ENCODE measurements at places on chromosomes 6 and 20.

GRCh38 chr20:11204926-11205768, 531.3 kb upstream of the JAG1 start:
- DNase-seq, result no peak

GRCh38 chr6:147095316-147095715, 108.9 kb upstream of the STXBP5 start:
- no peak for DNase-seq

GRCh38 chr6:2454180-2454579, 208.8 kb upstream of the GMDS start:
- DNase-seq, result no peak

- no peak for DNase-seq
Measured at GRCh38 chr6:35057449-35058357, 83.4 kb downstream of the TCP11 start.

- DNase-seq, result no peak
Measured at GRCh38 chr6:159056003-159056402, 11.2 kb upstream of the TAGAP start.

DNA sequence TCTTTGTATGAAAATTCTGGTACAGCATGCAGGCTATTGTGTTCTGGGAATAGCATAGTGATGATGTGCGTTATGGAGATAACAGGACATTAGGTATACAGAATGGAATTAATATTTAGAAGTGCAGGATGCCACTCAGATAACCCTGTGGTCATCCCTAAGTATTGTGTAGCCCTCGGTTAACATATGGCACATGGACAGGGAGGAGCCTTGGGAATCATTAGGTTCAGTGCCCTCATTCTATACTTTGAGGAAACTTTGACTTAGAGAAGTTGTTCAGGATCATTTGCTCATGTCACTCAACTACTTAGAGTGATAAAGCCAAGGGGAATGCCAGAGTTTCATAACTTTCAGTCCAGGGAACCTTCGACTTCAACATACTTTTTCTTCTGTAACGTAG, 185.9 kb downstream of the UST start:
- no peak for DNase-seq

DNA sequence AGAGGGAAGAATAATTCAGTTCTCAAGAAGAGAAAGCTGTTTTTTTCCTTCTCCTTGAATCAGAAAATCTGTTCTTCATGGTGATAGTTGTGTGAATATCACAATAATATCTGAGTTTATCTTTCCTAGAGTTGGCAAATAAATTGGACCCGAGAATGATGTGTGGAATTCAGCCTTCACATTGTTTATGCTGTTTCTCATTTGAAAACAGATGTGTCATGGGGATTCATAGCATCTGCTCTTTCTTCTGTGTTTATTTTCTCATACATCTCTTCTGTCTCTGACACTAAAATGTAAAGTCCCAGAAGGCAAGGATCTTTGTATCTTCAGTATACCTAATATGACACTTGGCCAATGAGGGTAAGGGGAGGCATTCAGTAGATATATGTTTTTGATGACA, 103.6 kb upstream of the SGK1 start:
- peak; percentile 45 for DNase-seq

- no peak for DNase-seq
Measured at GRCh38 chr6:134534708-134535149, 216.8 kb upstream of the SGK1 start.

GRCh38 chr6:7241160-7241559, 71.8 kb downstream of the SSR1 start:
- DNase-seq, result no peak

DNA sequence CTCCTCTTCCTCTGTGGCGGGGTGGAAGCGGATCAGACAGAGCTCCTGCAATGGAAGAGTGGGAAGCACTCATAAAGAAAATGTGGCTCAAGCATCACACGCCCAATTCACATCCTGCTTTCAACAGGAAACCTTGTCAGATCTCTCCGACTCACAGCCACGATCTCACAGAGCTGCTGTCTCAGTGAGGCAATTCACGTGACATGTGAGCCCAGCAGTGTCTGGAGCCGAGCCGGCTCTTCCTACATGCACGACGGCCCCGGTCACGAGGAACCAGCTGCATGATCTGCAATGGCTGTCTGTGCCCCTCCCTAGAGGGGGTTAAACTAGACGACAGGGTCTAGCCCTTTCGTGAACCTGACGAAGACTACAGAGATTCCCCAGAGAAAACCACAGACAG, 29.5 kb upstream of the TCFL5 start:
- no peak for DNase-seq

- DNase-seq, result no peak
Measured at GRCh38 chr6:21992178-21992967, 304.5 kb downstream of the PRL start.

DNA sequence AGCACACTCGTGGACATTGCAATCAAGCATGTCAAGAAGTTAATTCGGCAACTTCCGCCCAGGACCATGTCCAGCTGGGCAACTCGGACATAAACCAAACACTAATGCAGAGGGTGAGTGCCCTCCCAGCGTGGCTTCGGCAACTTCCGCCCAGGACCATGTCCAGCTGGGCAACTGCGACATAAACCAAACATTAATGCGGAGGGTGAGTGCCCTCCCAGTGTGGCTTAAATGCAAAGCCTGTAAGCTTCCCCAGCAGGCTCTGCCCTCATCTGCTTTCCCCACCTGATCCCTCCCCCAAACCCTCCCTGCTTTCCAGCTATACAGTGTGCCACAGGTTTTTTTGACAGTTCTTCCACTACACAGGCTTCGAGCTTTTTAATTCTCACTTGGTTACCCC, 143.4 kb downstream of the PXDC1 start:
- no peak for DNase-seq

- DNase-seq, result no peak
Measured at GRCh38 chr6:86686496-86686895, 250.8 kb upstream of the HTR1E start.

GRCh38 chr6:20411953-20412681, 10.4 kb downstream of the E2F3 start:
- no peak for DNase-seq

DNA sequence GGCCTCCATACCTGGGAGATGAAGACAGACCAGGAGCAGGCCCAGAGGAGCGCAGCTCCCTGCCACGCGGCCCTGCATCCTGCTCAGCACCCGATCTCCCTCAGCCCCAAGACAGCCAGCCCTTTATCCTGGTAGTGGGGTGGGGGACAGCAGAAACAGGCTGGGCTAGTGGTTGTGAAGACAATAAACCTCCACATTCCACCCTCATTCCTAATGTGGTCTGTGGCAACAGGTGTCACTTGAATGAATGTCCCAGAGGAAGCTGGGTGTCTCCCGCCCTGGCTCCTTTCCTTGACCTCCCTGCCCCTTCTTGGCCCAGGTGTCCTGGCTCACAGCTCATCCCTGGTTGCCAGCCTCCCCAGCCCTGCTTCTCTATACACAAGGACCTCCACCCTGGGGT, at the start of gene C6orf15:
Gene C6orf15 (minus strand): TSS at position 98 of the 400 bp plus-strand sequence. CDS start 20 bp downstream, at position 78.
- no peak for DNase-seq

DNA sequence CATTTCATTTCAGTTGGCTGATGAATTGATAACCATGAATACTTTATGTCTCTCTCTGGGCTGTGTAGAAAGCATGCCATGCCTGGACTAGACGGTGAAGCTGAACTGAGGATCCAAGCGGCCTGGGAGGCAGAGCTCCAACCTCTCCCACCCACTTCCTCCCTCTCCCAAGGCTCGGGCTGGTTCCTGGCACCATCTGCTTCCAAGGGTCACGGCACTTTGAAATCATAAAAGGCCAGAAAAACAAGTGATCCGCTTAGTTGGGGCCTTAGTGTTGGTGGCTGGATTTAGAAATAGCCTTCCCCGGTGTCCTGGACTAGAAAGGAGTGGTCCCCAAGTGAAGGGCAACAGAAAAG, 202.4 kb upstream of the PMEPA1 start:
- no peak for DNase-seq

GRCh38 chr6:123956492-123957139, 153.0 kb downstream of the NKAIN2 start:
- DNase-seq, result no peak

- no peak for DNase-seq
Measured at GRCh38 chr6:148307405-148307804, 35.2 kb upstream of the SASH1 start.

DNA sequence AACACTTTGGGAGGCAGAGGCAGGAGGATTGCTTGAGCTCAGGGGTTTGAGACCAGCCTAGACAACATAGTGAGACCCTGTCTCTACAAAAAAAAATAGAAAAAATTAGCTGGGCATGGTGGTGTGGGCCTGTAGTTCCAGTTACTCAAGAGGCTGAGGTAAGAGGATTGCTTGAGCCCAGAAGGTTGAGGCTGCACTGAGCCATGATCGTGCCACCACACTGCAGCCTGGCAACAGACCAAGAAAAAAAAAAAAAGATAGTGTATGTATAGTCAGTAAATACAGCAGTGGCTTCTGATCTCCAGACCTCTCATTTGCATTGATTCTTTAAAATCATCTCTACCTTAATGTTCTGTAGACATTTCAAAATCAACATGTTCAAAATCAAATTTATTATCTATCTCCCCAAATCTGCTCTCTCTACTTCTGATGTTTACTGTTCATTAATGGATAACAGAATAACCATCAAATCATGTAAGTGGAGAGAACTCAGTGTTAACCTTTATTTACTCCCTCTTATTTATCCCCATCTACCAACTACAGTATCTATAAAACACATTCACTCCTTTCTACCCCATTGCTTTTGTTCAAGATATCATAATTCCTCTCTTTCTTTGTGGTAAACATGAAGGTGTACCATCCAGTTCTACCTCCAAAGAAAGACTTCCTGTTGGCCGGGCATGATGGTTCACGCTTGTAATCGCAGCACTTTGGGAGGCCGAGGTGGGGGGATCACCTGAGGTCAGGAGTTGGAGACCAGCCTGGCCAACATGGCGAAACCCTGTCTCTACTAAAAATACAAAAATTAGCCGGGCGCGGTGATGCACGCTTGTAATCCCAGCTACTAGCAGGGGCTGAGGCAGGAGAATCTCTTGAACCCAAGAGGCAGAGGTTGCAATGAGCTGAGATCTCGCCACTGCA, 7.7 kb downstream of the PROCR start:
- DNase-seq, result no peak

DNA sequence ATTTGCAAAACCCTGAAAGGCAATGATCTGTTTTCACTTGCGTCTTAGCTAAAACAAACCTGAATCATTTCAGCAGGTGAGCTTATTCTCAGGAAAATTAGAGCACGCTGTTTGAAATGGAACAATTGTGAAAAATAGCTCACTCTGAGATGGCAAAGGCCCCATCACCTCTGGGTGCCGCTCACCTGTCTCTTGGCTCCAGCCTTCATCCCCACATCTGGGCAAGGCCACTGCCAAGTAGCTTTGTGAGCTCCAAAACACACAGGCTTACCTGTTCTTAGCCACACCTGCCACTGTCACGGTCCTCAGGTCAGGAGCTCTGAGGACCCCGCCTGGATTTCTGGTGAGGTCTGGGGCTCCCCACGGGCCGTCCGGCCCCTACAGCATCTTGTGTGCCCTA, 66.7 kb downstream of the SMOC2 start:
- DNase-seq, result no peak

- DNase-seq, result no peak
Measured at GRCh38 chr20:20815711-20816455, 103.4 kb upstream of the RALGAPA2 start.

DNA sequence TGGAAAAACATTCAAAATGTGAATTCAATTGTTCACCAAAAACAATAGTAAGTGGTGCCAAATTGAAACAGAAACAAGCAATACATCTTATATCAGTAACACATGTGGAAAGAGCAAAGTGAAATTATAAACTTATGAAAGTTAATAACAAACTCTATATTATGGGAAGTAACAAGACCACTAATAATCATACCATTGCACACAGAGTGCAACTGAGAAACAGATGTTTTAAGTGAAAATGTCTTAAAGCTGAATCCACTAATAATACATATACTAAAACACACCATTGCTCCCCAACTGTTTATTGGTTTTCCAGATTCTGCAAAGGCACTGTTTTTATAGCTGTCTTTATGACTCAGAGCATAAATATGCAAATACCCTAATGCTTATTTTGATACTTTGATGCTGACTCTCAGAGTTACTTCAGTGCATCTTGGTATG, 292.3 kb downstream of the RFPL4B start:
- DNase-seq, result peak; percentile 57

DNA sequence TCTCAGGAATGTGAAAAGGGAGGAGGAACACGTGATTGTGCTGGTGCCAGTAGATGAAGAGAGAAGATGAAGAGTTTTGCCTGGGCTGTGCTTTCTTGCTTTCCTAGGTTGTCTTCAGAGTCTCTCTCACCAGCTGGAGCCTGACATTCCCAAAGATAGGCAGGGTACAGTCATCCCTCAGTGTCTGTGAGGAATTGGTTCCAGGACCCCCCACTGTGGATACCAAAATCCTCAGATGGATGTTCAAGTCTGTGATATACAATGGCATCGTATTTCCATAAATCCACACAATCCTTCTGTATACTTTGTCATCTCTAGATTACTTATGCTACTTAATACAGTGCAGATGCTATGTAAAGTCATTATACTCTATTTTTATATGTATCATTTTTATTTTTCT, 113.5 kb downstream of the SAMD5 start:
- DNase-seq, result no peak

- DNase-seq, result no peak
Measured at GRCh38 chr20:48262466-48262865, 477.2 kb upstream of the SULF2 start.

GRCh38 chr20:32045999-32046398, 6.0 kb upstream of the HCK start:
- DNase-seq, result no peak

DNA sequence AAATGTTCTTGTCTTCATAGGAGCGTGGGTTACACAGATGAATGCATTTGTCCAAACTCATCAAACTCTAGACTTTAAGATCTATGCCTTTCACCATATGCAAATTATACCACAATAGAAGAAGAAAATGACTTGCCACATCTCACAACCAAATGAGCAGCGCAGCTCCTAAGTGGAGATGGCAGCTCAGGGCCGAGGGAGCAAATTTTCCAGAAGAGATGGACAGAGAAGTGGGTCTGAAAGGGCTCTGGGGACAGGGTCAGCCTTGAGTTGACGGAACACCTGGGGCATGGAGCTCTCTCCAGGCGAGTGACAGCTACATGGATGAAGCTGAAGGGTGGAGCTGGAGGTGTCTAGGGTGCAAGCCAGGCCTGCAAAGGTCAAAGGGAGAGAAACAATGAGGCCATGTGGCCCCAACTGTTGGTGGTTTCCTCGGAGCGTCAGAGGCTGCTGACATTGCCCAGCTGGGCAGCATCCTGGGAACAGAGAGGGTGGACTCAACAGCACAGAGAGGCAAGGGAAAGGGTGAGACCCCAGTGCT, 228.3 kb downstream of the NRN1 start:
- no peak for DNase-seq

GRCh38 chr6:41392246-41392645, 56.8 kb downstream of the NCR2 start:
- DNase-seq, result no peak
